ENCODE measurements at places on chromosomes 7 and 10.
A peak's percentile ranks its signal among the peaks of the same experiment; 100 is the strongest.

DNA sequence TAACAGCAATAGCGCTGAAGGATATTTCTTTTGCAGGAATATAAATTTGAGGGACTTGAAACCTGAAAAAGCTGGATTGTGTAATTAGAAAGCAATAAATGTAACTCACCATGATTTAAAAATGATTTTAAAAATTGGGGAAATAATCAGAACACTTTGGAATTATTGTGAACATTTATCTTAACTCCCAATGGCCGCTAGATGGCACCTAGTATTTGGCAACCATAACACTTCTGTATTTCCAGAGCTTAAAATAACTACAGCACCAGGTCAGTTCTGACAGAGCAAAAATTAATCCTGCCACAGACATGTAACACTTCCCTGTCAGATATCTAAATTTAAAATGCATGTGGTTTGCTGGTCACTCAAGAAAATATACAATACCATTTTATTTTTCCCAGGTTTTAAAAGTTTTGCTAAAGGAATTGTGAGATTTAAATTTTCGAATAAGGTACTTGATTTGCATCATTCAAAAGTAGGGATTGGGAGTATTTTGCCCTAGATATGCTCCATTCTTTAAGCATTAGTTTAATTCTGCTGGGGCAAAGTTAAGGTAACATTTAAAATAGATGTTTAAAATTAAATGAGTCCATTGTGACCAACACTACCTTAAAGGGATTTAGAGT lies 144.5 kb downstream of the PPP1R3A start:
- no peak for DNase-seq

- no peak for DNase-seq
These were observed 214.4 kb upstream of the CELF2 start for GRCh38 chr10:10803278-10803677.

DNA sequence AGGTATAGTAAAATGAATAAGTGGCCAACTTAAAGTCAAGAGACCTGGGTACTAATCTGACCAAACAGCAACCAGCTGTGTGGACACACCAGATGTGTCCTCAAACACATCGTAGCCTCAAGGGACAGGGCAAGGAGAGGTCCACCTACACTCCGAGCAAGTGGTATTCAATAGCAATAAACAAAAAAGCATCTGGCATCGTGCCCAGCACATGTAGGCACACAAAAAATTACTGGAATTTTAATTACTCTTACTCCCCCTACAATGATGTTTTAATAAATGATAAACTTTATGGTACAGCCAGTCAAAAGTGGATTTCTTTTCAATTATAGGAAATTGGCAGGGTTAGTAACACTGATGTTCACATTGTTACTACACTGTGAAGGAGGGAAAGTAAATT lies 3.5 kb upstream of the RGS10 start:
- no peak for DNase-seq

- peak; percentile 94 for DNase-seq
These were observed 158.8 kb downstream of the SH3PXD2A start for GRCh38 chr10:103696411-103697145.

- DNase-seq = no peak
These were observed 1.4 kb downstream of the EPHB4 start for GRCh38 chr7:100825751-100826513.

DNA sequence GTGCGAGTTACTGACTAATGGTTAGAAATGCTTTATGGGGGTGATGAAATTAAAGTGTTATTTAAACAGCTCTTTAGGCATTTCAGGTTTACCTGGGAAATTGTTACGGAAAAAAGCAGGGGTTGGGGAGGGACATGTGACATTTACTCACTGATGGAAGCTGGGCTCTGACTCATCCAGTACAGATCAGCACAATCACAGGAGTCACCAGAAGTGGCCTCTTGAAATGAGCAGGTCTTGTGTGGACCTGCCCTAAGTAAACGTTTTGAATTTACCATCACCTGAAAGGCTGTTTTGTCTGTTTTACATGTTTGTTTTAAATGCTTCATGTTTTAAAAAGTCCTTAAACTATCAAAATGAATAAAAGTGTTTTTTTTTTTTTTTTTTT lies 2.3 kb downstream of the GLRX3 start:
- no peak for DNase-seq

GRCh38 chr10:62742536-62743061 lies 61.9 kb upstream of the ADO start:
- no peak for DNase-seq

GRCh38 chr10:7320072-7320471 lies 90.8 kb downstream of the SFMBT2 start:
- DNase-seq = no peak

- no peak for DNase-seq
These were observed 162.0 kb upstream of the PLXNA4 start for GRCh38 chr7:132738254-132738653.

- DNase-seq = no peak
These were observed 42.9 kb upstream of the TRIM24 start for GRCh38 chr7:138417078-138417700.

- DNase-seq = no peak
These were observed 50.0 kb upstream of the CAMK1D start for GRCh38 chr10:12299222-12299965.

DNA sequence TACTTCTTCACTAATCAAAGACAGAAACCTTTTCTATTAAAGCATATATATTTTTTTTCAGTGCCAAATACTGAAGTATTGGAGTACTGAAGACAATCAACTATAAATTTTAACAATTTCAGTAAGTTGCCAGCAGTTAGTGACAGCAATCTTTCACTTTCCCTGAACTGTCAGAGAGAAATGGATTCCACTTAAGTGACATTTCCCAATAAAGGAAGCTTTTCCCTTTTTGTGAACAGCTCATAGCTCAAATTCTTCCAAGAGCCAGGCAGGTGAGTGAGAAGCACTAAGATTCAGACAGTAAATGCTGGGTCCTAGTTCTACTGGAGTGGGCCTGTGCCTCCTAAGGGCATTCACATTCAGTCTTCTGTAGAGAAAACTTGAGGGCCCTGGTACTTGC lies 142.0 kb downstream of the SRPK2 start:
- no peak for DNase-seq

DNA sequence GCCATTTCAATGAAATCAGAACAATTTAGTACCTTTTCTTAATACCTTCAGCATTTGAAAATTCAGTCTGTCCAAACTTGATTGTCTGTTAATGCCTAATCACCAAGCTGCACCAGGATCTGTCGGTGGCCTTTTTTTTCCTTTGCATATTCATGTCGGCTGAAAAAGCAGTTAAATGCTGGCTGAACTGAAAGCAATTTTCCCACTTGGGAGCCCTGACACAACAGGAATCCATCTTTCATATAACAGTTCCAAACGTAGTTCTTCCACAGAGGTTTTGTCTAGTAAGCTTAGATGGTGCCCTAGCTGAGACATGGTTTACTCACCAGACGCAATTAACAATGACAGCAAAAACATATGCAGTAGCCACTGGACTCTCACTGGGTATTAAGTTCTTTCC lies 83.6 kb upstream of the CHCHD3 start:
- DNase-seq = no peak

GRCh38 chr7:2436341-2437104 lies 33.1 kb downstream of the CHST12 start:
- DNase-seq = no peak

- no peak for DNase-seq
These were observed 1.2 kb downstream of the HIPK2 start for GRCh38 chr7:139776486-139777132.

- DNase-seq = no peak
These were observed 45.2 kb upstream of the EXOC4 start for GRCh38 chr7:133207687-133208086.

- DNase-seq = no peak
These were observed at the start of gene CTBP2 for GRCh38 chr10:125159932-125160855. Gene CTBP2 (minus strand): TSS chr10:125160563.

DNA sequence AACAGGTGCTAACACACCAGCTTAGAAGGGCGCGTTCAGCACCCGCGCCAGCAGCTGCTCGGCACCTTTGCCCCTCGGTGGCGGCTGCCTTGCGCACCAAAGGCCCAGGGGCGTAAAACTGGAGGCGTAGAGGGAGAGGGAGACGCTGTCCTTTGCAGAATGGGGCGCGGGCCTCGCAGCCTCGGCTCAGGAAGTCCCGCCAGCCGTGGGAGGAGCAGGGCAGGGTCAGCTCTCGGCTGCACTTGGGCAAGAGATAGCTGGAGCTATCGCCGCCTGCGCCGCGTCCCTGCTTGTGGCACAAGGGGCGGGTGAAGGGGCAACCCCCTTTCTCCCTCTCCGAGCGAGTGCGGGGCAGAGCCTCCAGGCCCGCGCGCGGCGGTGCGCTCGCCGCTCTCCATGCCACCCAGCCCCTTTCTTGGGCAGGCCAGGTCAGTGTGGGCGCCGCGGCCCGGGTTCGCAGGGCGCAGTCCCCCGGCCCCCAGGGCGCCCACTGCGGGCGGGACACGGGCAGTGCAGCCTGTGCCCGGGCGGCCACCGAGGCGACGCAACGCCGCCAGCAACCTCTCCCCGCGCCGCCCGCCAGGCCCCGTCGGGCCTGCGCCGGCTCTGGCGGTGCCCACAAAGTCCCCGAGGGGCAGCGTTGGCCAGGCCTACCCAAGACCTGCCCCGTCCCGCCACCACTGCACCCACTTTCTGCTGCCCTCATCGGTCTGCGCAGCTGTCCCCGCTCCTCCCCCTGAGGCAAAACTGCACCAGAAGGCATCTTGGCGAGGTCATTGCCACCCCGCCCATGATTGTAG lies 4.1 kb downstream of the NEUROD6 start:
- no peak for DNase-seq

GRCh38 chr7:70634610-70635068 lies 497.3 kb upstream of the GALNT17 start:
- DNase-seq = no peak

DNA sequence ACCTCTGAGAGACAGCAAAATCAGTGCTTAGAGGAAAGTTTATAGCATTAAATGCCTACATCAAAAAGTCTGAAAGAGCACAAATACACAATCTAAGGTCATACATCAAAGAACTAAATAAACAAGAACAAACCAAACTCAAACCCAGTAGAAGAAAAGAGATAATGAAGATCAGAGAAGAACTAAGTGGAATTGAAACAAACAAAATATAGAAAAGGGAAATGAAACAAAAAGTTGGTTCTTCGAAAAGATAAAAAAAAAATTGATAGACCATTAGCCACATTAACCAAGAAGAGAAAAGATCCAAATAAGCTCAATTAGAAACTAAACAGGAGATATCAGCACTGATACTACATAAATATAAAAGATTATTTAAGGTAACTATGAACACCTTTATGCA lies 280.0 kb upstream of the NRG3 start:
- no peak for DNase-seq

GRCh38 chr10:114368057-114368391 lies 36.3 kb downstream of the AFAP1L2 start:
- no peak for DNase-seq

DNA sequence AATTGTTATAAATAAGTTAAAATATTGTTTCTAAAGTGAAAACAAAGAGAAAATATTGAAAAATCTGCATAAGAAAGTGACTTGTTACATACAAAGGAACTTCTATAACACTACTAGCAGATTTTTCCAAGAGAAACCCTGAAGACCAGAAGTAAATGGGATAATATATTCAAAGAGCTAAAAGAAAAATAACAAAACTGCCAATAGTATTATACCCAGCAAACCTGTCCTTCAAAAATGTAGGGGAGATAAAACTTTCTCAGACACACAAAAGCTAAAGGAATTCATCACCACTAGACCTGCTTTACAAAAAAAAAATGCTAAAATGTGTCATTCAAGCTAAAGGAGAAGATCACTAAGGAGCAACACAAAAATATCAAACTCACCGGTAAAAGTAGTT lies 17.0 kb downstream of the CADPS2 start:
- no peak for DNase-seq

GRCh38 chr10:74371696-74372095 lies 220.7 kb downstream of the ADK start:
- peak; percentile 41 for DNase-seq

- no peak for DNase-seq
These were observed 4.3 kb downstream of the SNX8 start for GRCh38 chr7:2309889-2310331.

DNA sequence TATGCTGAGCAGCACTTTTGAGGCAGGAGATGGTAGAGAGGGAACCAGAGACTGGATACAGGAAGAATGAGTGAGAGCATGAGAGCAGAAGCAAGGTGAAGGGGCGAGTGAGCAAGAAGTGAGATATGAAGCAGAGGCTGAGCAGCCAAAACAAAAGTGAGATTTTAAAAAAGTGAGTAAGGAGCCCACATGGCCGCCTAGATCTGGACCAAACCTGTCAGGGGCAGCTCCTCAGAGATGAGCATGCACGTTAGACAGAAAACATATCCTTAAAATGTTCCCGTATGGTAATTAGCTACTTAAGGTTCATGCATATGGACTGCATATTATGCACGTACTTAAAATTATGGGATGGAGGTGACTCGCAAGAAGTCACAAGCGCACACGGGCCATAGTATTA lies 22.5 kb downstream of the TMEM176A start:
- DNase-seq = no peak

DNA sequence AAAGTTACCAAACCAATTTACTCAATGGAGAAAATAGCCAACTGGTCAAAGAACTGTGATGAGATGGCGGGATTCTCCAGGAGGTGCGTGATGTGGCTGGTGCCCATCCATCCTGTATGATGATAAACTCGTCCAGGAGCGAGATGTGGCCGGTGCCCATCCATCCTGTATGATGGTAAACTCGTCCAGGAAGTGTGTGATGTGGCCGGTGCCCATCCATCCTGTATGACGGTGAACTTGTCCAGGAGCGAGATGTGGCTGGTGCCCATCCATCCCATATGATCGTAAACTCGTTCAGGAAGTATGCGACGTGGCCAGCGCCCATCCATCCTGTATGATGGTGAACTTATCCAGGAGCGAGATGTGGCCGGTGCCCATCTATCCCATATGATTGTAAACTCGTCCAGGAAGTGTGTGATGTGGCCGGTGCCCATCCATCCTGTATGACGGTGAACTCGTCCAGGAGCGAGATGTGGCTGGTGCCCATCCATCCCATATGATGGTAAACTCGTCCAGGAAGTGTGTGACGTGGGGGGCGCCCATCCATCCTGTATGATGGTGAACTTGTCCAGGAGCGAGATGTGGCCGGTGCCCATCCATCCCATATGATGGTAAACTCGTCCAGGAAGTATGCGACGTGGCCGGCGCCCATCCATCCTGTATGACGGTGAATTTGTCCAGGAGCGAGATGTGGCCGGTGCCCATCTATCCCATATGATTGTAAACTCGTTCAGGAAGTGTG lies 496.2 kb downstream of the DNAJB6 start:
- peak; percentile 66 for DNase-seq

GRCh38 chr10:5461203-5461588 lies 38.2 kb downstream of the CALML5 start:
- no peak for DNase-seq

- DNase-seq = no peak
These were observed 162.6 kb upstream of the AKR1E2 start for GRCh38 chr10:4663162-4663992.

DNA sequence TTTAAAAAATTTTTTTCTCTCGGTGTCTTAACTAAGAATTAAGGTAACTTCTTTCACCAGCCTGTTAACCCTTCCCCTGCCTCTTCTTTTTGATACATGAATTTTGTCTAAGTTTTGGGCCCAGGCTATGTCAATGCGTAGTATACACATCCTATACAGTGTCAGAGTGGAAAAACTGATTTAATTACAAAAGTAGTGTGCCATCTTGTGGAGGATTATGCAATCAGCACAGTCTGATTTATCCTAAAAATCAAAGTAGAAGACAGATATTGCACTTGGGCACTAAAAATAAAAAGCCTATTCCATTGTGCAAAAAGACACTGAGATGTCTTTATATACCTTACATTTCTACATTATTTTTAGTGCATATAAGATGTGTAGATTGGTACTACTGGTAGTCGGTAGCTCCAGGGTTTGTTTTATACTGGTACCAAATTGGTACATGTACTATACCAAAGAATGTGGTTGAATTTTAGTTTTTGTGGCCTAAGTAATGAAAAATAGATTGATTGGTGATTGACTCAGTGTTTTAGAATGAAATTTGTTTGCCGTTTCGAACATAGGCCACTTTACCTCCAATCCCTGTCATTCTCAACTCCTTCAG lies 96.6 kb downstream of the MKLN1 start:
- no peak for DNase-seq

Data from posterior vena cava (tissue), 2 donors.